ENCODE measurements at places on chromosomes 16 and 17.

- DNase-seq = peak; percentile 97
Observed at GRCh38 chr17:62644487-62645173, 17.2 kb downstream of the MRC2 start.

GRCh38 chr16:75928295-75928694 lies 202.0 kb upstream of the CPHXL start:
- no peak for DNase-seq

DNA sequence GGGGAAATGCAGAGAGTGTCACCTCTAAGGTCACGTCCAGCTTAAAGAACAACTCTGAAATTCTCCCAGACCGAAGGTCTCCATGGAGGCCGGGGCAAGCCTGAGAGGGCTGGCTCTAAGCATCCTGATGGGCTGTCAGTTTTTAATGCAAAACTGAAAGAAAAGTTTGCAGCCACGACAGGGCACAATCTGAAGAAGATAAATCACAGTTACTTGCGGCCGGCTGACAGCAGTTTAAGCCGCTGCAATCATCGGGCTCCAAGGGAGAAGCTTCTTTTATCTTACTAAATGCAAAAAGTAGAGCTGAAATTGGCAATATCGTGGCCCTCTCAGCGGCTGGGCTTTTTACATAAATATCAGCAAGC lies 168.8 kb downstream of the CYLD start:
- peak; percentile 10 for DNase-seq

- no peak for DNase-seq
Observed at GRCh38 chr16:8831871-8832716, 34.5 kb downstream of the PMM2 start.

- no peak for DNase-seq
Observed at GRCh38 chr16:64440421-64440831, 681.4 kb downstream of the CDH11 start.

All from NCI-H2227 treated with DMSO at 0.1 percent for 48 hours (cell line).